T-helper 1 cell (primary cell): ENCODE measurements at places on chromosomes 6 and 20.

DNA sequence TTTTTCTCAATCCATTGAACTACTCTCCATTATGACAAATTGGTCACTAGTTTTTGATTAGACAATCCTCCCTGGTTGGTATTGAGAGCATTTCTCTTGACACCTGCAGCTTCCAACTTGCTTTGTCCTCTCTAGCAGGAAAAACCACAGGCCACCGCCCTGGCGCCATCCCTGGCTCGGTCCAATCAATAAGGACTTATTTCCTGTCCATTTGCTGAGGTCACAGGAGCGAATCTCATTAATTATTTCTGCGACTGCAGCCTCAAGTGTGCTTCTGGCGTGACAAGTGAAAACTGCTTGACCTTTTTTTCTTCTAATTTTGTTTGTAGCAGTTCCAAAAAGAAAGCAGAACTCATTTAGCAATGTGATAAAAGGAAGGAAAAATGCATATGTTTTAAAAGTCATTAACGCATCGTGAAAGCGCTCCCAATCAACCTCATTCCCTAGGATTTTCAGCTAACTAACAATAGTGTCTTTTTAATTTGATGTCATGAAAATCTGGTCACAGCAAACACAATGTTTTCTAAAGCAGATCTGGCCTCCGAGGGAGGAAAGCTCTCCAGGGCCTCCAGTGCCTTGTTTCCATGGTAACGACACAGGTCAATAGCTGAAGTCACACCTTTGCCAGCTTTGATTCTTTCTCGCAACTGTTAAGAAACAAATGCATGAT lies 39.0 kb upstream of the BEND3 start:
- DNase-seq: no peak

DNA sequence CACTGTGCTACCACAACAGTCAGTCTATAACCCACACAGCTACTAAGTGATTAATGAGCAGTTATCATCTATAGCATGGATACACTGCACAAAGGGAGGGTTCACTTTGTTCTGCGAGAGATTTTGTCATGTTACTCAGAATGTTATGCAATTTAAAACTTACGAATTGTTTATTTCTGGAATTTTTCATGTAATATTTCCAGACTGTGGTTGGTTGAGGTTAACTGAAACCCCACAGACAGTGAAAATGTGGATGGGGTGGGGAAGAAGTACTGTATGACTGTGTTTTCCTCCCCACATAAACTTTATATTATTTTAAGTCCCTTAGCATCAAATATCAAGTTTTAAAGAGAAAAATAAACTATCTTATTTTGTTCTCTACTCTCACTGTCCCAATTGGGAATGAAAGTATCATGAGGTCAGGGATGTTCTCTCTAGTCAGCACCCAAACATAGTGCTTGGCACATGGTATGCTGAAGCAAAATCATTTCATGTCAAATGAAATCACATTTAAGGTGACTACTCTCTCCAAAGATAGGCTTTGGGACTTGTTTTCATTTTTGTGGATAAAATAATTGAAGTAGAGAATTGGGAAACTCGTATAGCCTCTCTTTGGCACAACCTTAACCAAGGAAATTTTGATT lies 25.4 kb downstream of the DOP1A start:
- no peak for DNase-seq

DNA sequence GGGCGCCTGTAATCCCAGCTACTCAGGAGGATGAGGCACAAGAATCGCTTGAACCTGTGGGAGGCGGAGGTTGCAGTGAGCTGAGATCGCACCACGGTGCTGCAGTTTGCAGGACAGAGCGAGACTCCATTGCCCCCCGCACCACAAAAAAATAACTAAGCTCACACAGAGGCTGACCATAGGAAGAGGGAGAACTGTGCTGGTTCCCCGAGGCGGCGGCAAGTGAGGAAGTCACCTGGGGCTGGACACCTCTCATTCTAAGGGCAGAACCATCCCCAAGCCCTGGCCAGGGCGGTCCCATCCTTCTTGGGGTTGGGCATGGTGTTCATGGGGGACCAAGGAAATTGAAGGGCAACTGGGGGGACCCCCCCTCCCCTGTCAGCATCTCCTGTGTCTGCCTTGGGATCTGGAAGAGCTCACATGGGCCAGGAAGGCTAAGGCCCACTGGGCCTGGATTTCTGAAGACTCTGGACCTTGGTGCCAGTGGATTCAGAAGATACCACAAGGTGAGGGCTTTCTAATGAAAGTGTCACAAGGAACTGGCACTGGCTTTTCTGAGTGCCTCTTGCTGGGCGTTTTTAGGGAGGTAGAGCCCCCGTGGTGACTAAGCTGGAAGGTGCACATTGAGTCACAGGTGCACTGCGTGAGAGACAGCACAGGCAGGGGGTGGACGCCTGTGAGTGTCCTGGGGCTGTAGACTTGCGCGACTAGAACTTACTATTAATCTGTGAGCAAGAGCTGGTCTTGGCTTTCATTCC lies 11.5 kb downstream of the IRF4 start:
- DNase-seq: no peak

DNA sequence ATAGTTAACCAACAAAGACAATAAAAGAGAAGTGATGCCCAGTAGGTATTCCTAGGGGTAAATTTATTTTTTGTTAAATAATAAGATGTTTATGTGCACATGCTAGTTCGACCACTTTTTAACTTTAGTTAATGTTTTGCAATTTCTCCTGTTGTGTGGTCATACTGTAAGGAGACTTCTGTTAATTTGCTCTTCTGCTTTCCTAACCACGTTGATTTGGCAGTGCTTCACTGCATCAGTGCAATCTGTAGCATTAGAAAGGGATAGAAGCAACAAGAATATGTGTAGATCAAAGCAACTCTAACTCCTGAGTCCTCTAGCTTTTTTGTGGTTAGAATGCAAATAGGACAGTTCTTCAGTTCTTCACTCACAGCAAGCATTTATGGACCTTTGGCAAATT lies 13.9 kb downstream of the MYB start:
- no peak for DNase-seq

DNA sequence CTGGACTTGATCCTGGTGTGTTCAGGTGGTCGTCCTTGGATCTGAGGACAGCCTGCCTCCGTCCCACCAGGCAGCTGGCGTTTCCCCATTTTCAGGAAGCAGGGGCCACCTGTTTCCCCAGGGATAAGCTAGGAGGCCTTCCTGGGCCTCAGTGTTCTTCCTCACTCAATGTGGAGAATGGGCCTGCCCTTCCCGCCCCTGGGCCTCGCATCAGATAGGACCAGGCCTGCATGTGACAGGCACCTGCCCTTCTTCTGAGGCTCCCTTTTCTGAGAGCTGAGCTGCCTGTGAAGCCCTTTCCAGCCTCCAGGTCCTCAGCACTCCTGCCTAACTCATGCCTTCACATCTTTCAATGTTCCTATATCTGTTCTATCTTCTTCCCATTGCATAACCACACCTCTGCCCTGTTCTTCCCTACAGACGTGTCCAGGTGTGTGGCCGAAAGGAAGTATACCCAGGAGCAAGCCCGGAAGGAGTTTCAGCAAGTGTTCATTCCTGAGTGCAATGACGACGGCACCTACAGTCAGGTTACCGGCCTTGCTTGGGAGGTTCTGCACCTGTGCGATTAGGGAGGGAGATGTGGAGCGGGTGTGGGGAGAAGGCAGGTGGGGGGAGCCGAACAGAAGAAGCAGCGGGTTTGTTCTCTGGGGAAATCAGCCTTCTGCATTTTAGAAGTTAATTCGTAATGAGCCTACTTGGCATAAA lies 85.1 kb downstream of the SMOC2 start:
- no peak for DNase-seq

DNA sequence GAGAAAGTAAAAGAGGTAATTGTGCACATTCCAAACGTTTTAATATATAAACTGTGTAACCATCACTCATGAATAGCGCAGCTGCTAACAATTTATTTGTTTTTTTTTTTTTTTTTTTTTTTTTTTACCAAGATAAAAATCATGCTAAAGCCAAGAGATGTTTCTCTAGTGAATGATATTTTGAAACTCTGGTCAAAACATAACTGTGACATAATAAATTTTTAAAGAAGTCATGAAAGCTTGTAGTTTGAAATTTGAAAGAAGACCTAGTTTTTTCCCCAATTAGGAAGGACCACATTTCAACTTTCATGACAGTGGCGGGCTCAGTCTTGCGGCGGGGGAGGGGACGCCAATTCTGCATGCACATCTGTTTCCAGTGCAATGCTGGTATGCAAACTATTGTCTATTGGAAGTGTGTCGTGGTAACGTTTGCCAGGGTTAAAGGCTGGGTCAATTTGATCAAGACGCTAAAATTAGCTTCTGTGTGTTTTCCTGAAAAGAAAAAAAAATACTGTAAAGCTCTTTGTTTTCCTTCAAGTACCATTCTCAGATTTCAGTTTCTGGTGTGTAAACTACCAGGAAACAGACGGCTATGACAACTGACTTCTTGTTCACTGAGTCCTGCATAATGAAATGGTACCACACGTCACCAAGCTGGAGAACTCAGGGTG lies 211.9 kb downstream of the FOXC1 start:
- DNase-seq: no peak

- no peak for DNase-seq
Measured at GRCh38 chr6:135087403-135087802, 32.8 kb upstream of the HBS1L start.

DNA sequence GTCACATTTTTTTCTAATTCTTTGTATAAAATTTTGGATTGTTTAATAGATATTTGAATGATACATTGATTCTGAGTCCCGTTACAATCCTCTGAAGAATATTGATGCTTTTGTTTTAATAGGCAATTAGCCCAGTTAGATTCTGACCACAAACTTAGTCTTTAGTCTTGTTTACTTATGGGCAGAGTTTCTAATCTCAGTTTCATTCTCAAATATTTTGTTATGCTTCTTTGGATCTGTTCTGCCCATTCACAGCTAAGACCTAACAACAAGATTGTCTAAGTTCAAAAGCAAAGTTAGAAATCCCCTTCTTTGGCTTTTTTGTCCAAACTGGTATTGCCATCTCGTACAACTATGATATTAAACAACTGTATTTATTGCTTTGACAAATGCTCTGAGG lies 58.0 kb downstream of the TBXT start:
- no peak for DNase-seq

DNA sequence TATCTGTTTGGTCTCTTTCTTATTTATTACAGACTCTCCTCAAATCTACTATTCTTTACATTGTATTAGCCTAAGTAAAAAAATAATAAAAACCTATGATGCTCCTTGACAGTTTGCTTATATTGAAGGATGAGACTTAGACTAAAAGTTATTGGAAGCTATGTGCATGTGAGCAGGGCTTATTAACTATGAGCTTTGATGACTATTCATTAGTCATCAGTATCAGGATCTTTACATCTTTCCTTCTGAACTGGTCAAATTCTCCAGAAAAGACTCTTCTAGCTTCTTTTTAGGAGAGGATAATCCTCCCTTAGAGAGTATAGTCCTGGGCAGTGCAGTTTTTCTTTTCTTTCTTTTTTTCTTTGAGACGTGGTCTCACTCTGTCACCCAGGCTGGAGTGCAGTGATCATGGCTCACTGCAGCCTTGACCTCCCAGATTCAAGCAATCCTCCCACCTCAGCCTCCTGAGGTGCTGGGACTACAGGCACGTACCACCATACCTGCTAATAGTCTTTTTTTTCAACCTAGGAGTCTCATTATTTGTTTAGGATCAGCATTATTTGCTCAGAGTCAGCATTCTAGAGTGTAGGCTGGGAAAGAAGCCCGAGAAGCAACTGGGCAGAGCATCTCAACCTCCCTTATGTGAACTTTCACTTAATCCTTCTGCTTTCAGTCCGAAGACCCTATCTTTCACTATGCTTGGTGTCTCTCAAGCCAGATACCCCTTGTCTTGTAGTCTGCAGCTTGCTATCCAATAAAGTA lies 37.1 kb upstream of the YWHAB start:
- DNase-seq: no peak

DNA sequence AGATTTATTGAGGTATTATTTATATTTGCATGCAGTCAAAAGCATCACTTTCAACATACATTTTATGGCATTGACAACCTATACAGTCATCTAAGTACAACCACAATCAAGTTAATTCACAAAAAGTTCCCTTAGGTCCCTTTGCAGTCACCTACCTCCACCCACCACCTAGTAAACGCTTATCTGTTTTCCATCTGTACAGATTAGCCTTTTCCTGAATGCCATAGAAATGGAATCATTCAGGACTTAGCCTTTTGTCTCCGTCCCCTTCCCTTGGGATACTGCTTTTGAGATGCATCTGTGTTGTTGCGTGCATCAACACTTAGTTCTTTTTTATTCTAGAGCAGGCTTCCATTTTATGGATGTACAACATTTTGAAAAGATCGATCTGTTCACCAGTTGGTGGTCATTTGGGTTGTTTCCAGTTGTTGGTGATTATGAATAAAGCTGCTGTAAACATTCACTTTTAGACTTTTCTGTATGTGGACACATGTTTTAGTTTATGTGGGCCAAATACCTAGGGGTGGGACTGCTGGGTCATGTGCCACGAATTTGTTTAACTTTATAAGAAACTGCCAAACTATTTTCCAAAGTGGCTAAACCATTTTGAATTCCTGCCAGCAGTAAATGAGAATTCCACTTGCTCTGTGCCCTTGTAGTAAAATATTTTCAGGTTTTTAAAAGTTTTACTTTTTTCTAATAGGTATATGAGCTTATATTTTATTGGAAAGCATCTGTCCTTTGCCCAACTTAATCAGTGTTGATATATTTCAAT lies 17.6 kb upstream of the IFNGR1 start:
- no peak for DNase-seq

DNA sequence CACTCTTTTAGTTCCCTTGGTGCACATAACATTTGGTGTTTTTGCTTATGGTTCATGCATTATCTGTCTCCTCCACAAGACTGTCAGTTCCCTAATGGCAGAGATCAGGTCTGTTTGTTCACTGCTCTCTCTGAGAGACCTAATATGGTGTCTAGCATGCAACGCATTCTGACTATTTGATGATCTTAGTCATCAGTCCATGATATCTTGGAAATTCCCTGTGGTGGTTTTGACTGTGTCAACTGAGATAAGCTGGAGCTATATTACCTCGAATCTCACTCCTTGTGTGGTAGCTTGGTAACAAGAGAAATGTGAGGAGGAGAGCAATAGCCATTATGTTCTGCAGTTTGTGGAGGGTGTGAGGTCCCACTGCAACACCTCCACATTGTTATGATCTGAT lies 229.8 kb downstream of the FRK start:
- no peak for DNase-seq
